Umbilical cord (tissue), 2 donors: ENCODE measurements at places on chromosomes 5 and 9.

- no peak for DNase-seq
These were observed 17.2 kb downstream of the FBXW11 start for GRCh38 chr5:171989276-171989675.

GRCh38 chr5:140690376-140690932 lies 716 bp downstream of the HARS1 start:
- DNase-seq = no peak

DNA sequence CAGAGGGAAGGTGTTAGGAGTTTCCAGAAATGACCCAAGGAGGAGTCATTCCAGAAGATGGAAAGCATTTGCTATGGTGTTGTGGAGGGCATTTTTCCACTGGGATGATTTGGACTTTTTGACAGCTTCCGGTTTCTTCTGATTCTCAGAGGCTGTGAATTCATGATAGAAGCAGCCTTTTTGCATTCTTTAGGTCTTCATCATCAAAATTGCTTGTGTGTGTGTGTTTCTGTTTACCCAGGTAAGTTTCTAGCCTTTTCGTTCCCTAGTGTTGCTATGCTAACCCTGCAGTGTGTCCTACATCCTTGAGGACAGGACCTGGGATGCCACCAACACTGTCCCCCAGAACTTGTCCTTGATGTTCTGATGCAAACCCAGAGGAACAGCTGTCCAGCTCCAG lies 19.6 kb downstream of the IRX1 start:
- DNase-seq = no peak

GRCh38 chr5:67197536-67197935 lies 937 bp upstream of the CD180 start:
- no peak for DNase-seq

DNA sequence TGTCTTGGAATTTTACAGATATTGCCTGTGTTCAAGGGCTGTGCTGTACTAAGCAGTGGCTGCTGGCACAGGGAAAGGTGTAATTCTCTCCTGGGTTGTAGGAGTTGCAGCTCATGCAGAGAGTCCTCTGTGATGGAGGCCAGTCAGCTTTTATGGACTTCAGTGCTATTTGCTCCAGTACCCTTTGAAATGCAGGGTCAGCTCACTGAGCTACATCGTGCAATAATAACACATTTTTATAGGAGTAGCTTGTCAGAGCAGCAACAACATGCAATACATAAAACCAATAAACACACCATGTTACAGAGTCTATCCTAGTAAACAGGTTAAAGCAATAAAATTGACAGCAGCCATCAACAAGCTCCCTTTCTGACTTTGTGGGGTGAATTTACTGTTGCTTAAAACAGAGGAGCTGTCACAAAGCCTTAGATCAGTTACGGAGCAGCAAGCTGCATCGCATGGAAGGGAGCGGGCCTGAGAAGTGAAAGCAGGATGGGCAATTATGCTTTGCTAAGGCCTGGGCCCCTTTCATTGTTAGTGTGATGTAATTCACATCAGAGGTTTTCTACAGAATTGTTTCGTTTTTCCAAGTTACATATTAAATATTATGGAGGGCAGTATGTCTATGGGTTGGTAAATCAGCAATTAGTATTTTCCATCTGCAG lies 16.8 kb downstream of the CD180 start:
- no peak for DNase-seq

DNA sequence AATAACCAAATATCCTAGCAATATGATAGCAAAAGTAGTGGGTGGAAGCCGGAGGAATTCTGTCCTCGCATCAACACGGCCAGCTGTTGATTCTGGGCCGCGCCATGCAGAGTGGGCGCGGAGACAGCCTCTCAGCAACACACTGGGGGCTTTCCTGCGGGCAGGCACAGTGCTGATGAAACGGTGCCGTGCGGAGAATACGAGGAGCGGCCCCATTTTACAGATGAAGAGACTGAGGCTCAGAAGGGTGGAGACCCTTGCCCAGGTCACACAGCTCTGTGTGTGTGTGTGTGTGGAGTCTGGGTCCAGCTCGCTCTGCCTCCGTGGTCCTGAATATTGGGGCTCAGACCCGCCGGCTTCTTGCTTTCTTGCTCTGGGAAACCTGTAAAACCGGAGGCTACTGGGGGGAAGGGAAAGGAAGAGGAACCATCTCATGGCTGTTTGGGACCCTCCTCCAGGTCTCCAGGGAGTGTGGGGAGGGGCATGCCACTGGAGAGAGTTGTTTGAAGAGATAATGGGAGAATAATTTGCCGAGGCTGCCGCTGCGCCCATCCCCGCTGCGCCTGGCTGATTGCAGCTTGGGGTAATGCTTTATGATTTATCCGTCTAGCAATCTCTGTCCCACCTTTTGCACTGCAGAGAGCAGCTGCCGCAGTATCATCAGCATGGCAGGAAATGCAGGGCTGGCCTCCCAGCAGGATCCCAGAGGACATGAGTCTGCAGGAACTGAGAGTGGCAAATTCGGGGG lies 36.6 kb downstream of the NCS1 start:
- DNase-seq = peak; percentile 37

DNA sequence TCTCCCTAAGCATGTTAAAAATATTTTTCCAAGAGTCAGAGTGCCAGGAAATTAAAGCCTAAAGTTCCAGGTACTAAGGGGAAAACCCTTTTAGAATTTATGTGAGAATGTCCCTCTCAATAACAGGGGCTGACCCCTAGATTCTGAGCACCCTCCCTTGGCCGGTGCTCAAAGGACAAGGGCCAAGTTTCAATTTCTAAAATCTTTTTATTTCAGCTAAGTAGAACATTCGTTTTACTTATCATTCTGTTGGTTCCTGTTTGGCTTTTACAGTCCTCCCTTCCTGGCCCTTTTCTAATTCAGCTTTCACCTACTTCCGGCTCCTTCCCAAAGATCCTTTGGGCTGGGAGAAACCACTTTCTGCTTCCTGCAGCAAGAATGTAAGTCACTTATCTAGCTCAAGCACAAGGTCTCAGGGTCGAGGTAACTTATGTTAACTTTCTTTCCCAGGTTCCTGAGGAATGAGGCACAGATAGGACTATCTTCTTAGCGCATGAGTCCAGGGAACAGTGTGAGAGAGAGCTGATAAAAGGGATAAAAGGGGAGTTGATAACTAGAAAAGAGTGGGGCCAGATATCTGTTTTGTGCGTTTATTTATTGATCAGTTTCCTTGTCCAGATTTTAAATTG lies 34.6 kb upstream of the F2RL2 start:
- DNase-seq = no peak

DNA sequence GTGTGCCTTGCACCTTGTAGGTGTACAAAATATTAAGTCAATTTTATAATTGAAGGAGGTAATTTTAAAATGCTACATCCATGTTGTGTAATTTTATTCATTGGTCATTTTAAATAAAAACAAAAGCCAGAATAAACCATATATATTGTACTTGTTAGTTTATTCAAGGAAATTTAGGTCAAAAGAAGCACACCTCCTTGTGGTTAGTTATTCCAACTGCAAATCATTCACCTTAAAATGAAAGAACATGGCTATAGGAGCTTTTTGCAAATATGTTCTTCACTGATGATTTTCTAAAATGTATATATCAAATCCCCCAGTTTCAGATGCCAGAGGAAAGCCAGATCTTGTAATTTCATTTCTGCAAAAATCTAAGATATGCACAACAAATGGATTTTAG lies 5.4 kb upstream of the MOCS2 start:
- no peak for DNase-seq

- DNase-seq = no peak
These were observed 270.7 kb upstream of the PAPPA start for GRCh38 chr9:115882911-115883310.

DNA sequence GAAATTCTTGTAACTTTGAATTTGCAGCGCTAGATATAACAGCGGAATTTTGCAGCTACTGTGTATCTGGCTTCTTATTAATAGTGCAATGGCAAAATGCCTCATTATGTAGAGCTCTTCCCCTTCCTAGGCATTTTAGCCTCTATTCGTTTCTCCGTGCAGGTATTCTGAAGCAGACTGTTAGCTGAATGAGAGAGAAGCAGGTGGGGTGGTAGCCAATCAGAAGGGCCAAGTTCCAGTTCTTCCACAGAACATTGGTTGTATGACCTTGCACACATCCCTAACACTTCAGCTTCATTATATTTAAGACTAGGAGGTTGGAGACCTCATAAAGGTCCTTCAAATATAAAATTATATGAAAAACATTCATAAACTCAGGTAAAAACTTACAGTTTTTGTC lies 1.2 kb upstream of the VPS13A start:
- no peak for DNase-seq

DNA sequence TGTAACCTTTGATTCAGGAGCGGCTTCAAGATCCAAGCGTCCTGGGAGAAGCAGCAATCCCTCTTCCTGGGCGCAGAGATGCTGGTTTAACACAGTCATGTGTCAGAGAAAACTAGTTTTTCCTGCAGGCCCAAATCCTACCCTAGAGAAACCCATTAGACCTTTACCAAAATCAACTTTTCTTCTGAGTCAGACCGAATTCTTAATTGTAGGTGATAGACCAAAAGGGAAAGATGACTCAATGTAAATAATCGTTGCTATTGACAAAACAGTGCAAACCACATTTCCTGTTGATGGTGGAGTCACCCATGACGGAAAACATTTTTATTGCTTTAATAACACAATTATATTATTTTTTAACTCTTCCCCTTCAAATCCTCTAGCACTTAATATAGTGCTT lies 40.1 kb downstream of the SLC1A1 start:
- no peak for DNase-seq

DNA sequence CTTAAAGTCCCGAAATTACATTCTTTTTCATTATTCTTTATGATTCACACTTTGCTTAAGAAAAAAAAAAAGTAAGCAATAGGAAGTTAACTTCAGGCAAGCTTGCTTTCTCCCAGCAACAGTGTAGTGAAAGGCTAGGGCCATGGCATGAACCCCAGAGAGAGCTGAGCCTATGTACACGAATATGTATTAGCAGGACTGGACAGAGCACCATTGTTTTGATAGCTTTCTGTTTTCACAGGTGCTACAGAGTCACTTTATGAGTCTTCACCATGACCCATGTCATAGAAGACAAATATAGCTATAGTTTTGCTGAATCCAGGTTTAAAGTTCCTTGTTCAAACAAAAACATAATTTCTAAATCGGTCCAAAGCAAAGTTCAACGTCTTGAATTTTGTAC lies 199.2 kb downstream of the ADAMTSL1 start:
- no peak for DNase-seq

DNA sequence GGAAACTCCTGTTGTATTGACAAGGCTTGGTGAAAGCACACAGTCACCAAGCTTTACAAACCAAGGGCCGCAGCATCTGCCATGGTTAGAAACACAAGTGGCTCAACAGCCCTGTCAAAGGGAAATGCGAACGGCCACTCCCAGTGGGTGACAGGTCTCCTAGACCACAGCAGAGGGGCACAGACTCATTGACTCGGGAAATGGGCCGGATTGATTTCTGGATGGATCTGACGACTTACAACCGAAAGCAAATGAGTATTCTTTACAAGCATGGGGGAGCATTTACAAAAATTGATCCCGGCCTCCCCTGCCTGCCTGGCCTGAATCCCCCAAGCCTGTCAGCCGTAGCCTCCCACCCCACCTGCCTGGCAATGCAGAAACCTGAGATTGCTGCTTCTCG lies 48.2 kb downstream of the ADAMTS2 start:
- no peak for DNase-seq

DNA sequence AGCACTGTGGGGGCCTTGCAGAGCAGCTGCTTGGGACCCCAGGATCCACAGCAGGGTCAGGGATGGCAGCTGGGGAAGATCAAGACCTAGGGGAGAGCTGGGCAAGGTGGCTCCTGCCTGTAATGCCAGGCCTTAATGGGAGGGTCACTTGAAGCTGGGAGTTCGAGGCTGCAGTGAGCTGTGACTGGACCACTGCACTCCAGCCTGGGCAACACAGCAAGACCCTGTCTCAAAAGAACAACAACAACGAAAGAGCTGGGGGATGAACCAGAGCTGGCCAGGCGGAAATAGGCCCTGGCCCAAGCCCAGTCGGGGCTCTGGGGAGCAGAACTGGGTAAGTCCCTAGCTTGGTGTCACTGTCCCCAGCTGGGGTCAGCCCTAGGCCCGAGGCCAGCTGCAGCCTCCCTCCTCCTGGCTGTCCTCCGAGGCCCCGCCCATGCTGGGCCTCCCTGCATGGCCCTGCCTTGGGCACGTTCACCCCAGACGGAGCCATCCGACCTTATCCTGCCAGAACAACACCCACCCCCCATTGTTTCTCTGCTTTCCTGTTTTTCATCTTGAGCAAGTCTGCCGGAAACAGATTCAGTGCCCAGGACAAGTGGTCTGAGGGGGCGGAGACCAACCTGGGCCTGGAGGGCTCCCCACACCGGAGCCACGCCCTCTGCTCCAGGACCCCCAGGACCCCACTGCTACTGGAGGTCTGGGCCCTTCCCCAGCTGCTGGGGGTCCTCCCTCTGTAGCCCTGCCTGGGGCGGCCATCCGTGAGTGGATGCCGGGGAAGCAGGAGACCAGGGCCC lies 1.9 kb downstream of the DIPK1B start:
- peak; percentile 50 for DNase-seq

DNA sequence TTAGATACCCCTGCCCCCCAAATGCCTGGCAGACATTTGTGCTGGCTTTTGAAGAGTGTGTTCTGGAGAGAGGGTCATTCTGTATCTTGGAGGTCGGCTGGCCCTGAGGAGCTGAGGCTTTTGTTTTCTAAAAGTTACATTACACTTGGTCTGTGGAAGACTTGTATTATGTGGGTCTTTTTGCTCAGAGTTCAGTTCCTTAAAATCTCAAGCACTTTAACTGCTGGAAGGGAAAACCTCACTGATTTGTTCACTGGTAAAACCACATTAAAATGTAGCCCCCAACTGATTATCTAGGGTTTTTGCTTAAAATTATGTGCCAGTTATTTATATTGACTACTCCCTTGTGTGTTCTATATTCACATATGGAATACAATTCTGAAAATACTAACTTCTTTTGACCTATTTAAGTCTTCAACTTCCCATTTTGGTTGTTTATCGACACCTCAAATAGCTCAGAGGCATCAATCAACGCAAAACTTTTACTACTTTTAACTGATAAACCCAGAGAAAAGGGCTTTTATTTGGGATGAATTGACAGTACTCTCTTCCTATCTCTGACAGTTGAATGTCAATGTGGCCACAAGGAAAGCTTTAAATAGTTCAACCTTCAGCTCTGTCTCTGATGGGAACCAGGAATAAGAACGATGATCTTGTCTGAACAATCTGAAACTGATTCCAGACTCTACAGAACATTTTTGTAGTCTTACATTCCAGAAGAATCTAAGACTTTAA lies 54.0 kb upstream of the MAP3K1 start:
- DNase-seq = peak; percentile 29

- DNase-seq = no peak
These were observed 212.8 kb downstream of the SLIT3 start for GRCh38 chr5:169088028-169088725.

- no peak for DNase-seq
These were observed 1183.0 kb downstream of the MAT2B start for GRCh38 chr5:164688437-164688836.
